ENCODE measurements at places on chromosomes 7 and 10.

DNA sequence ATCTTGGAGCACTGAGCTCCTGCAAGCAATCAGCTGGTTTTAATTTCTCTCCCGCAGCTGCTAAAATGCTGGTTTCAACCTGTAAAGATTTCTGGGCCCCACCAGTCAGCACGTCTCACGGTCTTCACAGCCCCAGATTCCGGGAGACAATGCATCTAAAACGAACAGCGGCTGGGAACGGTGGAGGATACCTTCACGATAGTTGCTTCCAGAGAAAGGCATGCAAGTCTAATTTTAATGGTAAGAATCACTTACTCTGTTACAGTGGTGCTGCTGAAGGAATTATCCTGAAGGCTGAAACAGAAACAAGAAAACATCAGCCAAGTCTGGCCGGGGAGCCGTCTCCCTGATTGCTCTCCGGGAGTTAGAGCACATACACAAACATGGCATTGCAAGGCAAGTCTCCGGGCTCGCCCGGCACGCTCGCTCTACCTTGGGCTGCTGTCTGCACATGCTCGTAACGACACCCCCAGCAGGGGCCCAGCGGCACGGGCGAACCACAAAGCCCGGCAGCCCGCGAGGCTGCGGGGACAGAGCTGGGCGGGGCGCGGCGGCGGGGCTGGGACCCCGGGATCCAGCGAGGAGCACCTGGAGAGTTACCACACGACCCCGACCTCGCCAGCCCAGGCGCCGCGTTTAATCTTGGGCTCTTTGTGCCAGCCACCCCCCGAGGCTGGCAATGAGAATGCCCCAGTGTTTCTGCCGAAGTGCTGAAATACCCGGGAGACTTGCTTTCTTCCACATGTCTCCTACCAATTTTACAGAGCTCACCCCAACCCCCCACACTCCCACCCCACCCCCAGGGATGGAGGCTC lies at the start of gene FAM13C:
Gene FAM13C, minus strand, starts transcription at position 406 of the 815 bp plus-strand sequence. Its CDS starts 89 bp downstream, at position 317.
- DNase-seq, result no peak

- no peak for DNase-seq
These were observed 2.7 kb upstream of the LIPF start for GRCh38 chr10:88661577-88661976.

GRCh38 chr10:14616955-14617730 lies 157.6 kb downstream of the FAM107B start:
- no peak for DNase-seq

DNA sequence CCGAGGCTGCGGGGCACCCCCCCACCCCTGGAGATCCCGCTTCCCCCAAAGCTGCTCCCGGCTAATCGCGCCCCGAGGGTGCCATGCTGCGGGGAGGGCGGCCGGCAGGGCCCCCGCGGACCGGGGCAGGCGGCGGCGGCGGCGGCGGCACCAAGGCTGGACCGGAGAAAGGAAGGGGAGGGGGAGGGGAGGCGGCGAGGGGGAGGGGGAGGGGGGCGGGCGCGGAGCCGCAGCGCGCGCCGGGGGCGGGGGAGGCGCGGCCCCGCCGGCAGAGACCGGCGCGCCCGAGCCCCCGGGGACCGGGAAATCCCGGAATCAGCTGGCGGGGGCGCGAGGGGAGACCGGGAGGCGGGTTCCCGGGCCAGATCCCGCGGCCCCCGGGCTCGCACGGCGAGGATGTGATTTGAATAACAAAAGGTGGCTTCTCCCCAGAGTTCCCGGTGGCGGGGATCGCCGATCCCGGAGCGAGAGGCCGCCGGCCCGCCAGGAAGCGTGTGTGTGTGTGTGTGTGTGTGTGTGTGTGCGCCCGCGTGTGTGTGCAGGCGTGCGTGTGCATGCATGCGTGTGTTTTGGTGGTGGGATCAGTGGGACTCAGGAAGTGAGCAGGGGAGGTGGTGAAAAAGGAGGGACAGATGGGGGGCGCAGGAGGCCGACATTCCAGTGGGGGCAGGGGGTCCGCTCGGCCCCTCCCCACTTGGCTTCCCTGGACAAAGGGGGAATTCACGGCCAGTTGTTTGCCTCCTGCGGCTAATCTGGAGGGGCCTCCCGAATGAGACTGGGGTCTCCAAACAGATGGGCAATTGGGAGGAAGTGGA lies 99.5 kb downstream of the HIP1 start:
- DNase-seq, result peak; percentile 57

DNA sequence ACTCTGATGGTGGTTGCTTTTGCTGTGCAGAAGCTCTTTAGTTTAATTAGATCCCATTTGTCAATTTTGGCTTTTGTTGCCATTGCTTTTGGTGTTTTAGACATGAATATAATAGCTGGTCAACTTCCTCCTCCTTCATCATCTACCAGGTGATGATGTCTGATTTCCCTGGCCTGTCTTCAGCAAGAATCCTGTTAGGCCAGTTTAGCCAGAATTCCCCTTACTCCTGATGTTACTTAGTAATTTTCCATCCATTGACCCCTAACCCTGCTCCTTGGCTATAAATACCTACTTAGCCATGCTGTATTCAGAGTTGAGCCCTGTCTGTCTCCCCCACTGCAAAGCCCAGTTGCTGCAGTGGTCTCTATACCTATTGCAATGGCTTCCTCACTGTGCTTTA lies 91.4 kb downstream of the ZNF777 start:
- DNase-seq, result no peak

- no peak for DNase-seq
These were observed 302.2 kb downstream of the PTPRN2 start for GRCh38 chr7:158285383-158285770.

- no peak for DNase-seq
These were observed 787 bp upstream of the PLEKHA1 start for GRCh38 chr10:122373721-122374120.

DNA sequence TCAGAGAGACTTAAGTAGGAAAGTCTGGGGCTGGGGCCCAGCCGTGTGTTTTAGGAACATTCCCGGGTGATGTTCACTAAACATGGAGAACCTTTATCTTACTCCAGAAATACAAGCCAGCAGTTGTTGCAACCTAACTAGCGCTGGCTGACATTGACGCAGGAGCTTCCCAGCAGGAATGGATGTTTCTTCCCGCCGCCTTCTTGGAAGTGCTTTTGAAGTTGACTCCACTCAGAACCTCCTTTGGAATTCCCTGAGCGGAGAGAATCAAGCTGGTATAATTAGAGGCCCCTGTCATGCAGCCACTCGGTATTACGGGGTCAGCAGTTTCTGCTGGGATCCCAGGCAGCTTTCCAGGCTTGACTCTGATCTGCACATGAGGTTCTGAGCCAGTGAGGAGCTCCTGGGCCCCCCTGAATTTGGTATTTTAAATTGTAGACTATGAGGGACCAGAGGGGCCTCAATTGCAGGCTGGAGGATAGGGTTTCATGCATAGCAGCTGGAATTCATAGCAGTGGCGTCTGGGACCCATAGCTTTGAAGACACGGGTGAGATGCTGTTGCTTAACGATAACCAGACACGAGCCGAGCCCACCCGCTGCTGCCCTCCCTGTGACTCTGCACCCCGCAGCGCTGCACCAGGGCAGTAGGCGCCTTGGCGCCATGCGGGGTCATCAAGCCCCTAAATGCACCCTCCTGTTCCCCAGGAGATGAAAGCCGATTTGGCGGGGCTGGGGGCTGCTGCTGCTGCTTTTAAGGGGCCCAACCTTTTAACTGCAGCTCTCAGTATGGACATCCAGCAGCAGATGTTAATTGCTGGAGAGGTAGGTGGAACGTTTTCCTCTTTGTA lies 61.8 kb downstream of the EEPD1 start:
- no peak for DNase-seq

DNA sequence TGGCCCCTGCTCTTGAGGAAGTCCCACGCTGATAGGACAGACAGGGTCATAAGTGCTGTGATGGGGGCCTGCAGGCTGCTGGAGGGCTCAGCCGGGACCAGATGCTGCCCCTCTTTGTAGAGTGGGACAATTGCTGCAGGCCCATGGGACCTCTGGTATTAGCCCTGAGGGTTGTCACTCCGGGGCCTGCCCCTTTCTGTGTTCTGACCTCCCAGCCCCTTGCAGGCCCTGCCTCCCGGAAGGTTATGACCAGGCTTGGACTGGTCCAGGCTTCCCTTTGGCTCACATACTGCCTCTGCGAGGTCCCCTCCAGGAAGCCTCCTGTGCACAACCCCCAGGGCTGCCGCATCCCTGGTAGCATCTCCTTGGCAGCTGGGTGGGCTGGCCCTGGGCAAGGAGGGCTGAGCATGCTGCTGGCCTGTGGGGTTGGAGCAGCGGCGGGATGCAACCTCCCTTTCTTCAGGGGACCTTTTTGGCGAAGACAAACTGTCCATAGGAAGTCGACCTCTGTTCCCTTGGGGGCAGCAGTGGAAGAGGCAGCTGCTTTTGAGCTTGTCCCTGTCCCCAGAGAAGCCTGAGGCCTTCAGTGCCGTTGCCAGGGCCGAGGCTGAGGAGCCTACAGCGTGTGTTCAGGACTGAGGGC lies 8.8 kb downstream of the LIMK1 start:
- DNase-seq, result no peak

- no peak for DNase-seq
These were observed 587.5 kb upstream of the IGFBP3 start for GRCh38 chr7:46508583-46508982.

GRCh38 chr7:105218939-105219770 lies 169.6 kb downstream of the SRPK2 start:
- DNase-seq, result no peak

- no peak for DNase-seq
These were observed 155.7 kb upstream of the STEAP1 start for GRCh38 chr7:89998554-89998953.

- DNase-seq, result no peak
These were observed 2.2 kb downstream of the GTF2IRD1 start for GRCh38 chr7:74455928-74456327.

- no peak for DNase-seq
These were observed 2.5 kb downstream of the TCF7L2 start for GRCh38 chr10:112952282-112953173.

All from CD4-positive, alpha-beta T cell treated with Interleukin-6 for 4 hours (primary cell).